KBM-7 (cell line): ENCODE measurements at places on chromosomes 1 and 21.

- DNase-seq, result no peak
Observed at GRCh38 chr1:48726557-48727215, 50.0 kb downstream of the BEND5 start.

GRCh38 chr1:151352021-151352718 is 5.1 kb upstream of the RFX5 start:
- DNase-seq, result no peak

DNA sequence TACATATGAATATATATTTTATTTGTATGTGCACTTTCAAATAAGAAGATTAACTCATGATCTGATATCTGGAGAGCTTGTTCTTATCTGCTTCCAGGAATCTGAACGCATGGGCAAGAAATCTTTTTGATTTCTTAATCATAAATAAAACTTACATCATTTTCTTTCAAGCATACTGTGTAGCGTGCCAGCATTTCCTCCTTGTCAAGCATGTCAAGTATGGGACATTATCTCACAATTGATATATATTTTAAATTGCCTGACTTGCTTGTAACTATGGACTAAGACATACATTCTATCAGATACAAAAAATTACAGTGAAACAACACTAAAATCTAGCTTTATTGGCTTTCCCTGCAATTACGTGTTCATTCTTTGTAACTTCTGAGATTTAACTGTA is 1128.2 kb downstream of the PLA2G4A start:
- no peak for DNase-seq

DNA sequence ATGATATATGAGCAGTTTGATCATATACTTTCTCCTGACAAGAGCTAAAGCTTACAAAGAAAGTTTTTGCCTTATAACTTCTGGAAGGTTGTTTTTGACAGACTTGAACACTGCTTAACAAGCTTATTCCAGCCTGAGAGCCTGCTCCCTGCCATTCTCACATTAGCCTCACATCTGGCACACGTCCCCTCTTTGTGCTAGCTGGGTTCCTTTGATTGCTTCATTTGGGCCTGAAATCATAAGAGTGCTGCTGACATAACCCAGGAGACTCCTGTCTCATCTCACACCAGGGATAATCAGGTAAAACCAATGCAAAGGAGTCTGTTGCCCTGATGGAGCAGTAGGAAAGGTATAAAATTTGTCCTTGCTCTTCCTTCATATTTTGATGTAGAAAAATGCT is 1411.7 kb upstream of the B3GALT2 start:
- DNase-seq, result no peak

- DNase-seq, result peak; percentile 35
Observed at GRCh38 chr1:93817819-93818569, 61.0 kb downstream of the DNTTIP2 start.

GRCh38 chr21:40623528-40623927 is 223.4 kb downstream of the DSCAM start:
- DNase-seq, result no peak

- no peak for DNase-seq
Observed at GRCh38 chr1:8406960-8407359, 89.0 kb downstream of the SLC45A1 start.

DNA sequence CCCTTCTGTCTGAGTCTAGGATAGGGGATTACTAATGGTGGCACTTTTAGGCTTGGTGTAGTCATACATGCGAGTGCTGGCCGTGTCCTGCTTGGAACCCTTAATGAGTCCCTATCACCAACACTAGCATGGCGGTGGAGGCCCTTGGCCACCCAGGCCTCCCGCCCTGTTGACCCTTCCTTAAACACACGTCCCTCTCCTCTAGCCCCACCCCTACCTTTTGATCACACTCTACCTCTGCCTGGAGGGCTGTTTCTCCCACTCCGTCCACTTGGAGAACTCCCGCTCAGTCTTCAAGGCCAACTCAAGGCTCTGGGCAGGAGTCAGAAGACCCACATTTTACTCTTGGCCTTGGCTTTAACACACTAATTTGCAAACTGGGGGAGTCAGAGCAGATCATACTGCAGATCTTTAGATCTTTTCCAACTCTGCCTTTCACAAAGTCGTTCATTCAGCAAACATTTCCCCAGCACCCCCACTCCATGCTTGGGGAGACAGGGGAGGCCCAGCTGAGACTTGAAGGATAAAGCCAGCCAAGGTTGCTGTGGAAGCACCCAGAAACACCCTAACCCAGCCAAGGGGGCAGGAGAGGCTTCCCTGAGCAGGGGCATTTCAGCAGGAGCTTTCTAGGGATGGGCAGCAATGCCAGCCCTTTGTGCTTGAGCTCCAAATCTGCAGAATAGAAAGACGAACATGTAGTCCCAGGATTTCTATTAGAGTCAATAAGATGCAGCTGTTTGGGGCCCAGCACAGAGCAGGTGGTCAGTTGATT is 1.9 kb downstream of the PODN start:
- DNase-seq, result no peak

GRCh38 chr1:10736634-10737586 is 59.5 kb downstream of the CASZ1 start:
- no peak for DNase-seq
